ENCODE measurements at places on chromosomes 6 and 20. TPM values are rescaled to one million over a fixed set of nuclear protein-coding genes. Genes with fewer than 3 reads are reported as not detected.
A peak's percentile ranks its signal among the peaks of the same experiment; 100 is the strongest.

- no peak for DNase-seq
- no peaks in the 10 kb centered on the region for H3K36me3 ChIP-seq
- H3K27ac ChIP-seq = no peak overlapping the region
- no peak overlapping the region for H3K4me3 ChIP-seq
- no peaks in the 10 kb centered on the region for H3K4me1 ChIP-seq
- peaks cover 33% of the 10 kb centered on the region for H3K27me3 ChIP-seq
Measured at GRCh38 chr6:26268659-26269402, 96.2 kb upstream of the BTN3A2 start.

DNA sequence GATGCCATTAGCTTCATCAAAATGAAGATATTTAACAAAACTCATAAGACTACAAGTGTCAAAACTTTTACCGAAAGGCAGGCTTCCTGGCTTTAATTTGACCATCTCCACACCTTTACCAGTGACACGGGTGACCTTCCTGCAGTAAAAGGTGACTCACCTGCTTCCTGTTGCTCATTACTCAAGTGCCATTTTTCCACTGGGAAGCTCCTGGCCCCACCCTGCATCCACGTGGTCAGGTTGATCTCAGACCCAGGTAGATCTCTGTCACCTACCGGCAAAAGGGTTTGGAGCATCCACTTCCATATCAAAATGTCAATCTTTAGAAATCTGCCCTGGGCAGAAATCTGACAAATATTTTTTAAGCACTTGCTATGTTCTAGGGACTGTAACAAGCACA lies 31.9 kb upstream of the CDH4 start:
- H3K27me3 ChIP-seq = no peaks in the 10 kb centered on the region
- H3K36me3 ChIP-seq = no peaks in the 10 kb centered on the region
- H3K4me3 ChIP-seq = no peak overlapping the region

The CST11 gene
- total RNA-seq = not detected

DNA sequence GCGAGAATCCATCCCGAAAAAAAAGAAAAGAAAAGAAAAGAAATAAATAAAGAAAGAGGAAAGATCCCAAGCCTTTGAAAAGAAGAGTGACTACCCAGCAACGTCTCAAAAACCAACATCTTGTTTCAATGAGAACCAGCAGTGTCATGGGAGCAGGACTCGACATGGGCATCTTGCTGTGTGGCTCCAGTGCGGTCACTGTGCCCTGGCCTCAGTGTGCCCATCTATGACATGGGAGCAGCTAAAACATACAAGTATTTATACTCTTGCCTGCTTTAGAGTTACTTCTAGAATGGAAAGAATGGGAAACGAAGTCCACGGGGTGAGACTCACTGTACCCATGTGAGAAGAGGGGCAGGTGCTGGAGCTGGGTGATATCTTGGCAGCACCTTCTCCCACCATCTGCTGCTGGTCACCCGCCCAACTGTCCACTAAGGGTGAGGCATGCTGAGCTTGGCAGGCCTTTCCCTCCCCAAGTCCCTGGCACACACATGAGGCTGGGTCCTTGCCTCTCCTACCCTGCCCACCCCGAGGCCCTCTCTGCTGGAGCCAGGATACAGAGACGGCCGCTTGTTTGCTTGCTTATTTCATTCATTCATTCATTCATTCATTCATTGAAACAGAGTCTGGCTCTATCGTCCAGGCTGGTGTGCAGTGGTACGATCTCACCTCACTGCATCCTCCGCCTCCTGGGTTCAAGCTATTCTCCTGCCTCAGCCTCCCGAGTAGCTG lies 77.7 kb downstream of the RIPOR3 start:
- no peak for DNase-seq
- H3K27ac ChIP-seq = no peak overlapping the region
- no peaks in the 10 kb centered on the region for H3K27me3 ChIP-seq
- H3K36me3 ChIP-seq = no peaks in the 10 kb centered on the region

The CCN2 gene
- total RNA-seq = 41.1 TPM

DNA sequence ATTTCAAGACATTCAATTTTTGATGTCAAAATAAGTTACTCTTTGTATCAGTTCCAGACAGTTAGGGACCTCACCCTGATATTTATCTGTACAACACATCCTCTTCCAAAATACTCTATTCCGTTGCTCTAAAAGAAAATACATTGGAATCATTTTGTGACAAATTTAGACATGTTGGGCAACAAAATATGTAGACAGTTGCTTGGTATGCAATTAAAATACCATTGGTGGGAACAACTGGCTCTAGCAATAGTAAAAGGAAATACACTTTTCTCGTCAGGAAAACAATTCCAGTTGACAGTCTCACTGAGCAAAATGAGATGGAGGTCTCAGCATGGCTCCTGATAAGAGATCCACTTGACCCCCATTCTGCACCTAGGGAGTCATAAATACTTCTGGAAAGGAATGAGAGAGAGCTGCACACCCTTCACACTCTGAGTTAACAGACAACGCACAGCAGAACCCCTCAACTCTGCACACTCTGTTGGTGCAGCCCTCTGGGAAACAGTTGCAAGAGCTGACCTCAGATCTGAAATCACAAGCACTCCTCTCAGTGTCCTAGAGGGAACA lies 171.3 kb upstream of the NT5E start:
- DNase-seq = no peak
- no peaks in the 10 kb centered on the region for H3K27me3 ChIP-seq
- no peak overlapping the region for H3K27ac ChIP-seq
- H3K4me3 ChIP-seq = no peak overlapping the region
- H3K36me3 ChIP-seq = no peaks in the 10 kb centered on the region

DNA sequence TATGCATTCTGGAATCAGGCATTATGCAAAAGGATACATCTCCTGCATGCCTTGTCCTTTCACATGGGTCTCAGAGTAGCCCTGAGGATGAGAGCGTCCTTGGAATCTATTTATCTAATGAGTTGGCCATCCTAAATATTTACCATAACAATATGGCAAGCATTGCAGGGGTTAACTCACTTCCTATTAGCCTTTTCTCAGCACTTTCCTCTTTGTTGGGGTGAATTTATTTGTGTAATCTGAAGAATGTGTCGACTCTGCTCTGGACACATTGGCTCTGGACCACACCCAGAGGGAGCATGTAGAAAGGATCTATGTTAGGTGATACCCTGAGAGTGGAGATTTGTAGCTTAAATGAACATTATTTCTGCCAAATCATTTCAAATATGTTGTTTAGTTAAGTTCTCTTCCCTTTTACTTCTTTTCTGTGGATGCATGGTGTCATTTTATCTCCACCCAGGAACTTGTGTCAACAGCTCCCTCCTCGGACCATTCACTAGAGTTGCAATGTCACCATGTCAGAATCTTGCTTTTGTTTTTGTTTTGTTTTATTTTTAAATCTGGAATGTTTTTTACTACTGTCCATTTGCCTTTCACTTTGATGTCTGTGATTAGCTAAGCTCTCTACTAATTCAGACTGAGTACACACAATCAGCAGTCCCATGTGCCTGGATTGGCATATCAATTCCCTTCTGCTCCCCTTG lies 757.0 kb upstream of the MMS22L start:
- no peak overlapping the region for H3K4me3 ChIP-seq
- no peaks in the 10 kb centered on the region for H3K27me3 ChIP-seq
- no peaks in the 10 kb centered on the region for H3K36me3 ChIP-seq
- DNase-seq = no peak

- H3K27ac ChIP-seq = no peak overlapping the region
- H3K36me3 ChIP-seq = no peaks in the 10 kb centered on the region
- no peak overlapping the region for H3K4me3 ChIP-seq
- no peaks in the 10 kb centered on the region for H3K4me1 ChIP-seq
Measured at GRCh38 chr20:12098421-12098820, 180.7 kb downstream of the BTBD3 start.

GRCh38 chr20:53561505-53561904 lies 32.1 kb downstream of the ZNF217 start:
- H3K4me3 ChIP-seq = no peak overlapping the region
- no peak for DNase-seq
- H3K27ac ChIP-seq = no peak overlapping the region
- H3K4me1 ChIP-seq = no peaks in the 10 kb centered on the region
- H3K27me3 ChIP-seq = no peaks in the 10 kb centered on the region
- peaks cover 11% of the 10 kb centered on the region for H3K36me3 ChIP-seq

The SDC4 gene
- total RNA-seq = 87.1 TPM

GRCh38 chr6:5981126-5982026 lies 25.3 kb downstream of the NRN1 start:
- no peak overlapping the region for H3K27ac ChIP-seq
- no peaks in the 10 kb centered on the region for H3K4me1 ChIP-seq
- H3K36me3 ChIP-seq = no peaks in the 10 kb centered on the region

DNA sequence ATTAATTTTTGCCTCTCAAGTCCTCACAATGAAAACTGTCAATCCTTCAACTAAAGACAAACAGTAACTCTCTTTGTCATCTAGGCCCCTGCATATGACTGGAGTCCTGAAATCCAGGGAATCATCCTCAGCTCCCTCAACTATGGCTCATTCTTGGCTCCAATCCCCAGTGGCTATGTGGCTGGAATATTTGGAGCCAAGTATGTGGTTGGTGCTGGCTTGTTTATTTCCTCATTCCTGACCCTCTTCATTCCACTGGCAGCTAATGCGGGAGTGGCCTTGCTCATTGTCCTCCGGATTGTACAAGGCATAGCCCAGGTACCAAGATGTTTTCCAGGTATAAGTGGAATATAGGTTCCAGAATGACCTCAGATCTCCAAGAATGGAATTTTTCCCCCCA lies 15.4 kb downstream of the SLC17A4 start:
- peaks cover 33% of the 10 kb centered on the region for H3K36me3 ChIP-seq
- H3K4me1 ChIP-seq = no peaks in the 10 kb centered on the region
- DNase-seq = no peak
- no peak overlapping the region for H3K4me3 ChIP-seq
- H3K27me3 ChIP-seq = no peaks in the 10 kb centered on the region
- H3K27ac ChIP-seq = no peak overlapping the region

GRCh38 chr6:144659202-144660182 lies 374.4 kb downstream of the UTRN start:
- H3K27ac ChIP-seq = peak overlapping the region; percentile 17
- DNase-seq = no peak
- H3K4me1 ChIP-seq = no peaks in the 10 kb centered on the region
- H3K4me3 ChIP-seq = no peak overlapping the region
- no peaks in the 10 kb centered on the region for H3K27me3 ChIP-seq

The DYNLT2 gene
- 0.43 TPM for total RNA-seq

GRCh38 chr6:119683031-119683430 lies 333.5 kb upstream of the MAN1A1 start:
- no peaks in the 10 kb centered on the region for H3K27me3 ChIP-seq
- no peaks in the 10 kb centered on the region for H3K4me1 ChIP-seq
- H3K36me3 ChIP-seq = no peaks in the 10 kb centered on the region
- no peak overlapping the region for H3K4me3 ChIP-seq

GRCh38 chr6:78511009-78511408 lies 356.3 kb upstream of the IRAK1BP1 start:
- H3K4me1 ChIP-seq = no peaks in the 10 kb centered on the region
- H3K27ac ChIP-seq = no peak overlapping the region
- H3K4me3 ChIP-seq = no peak overlapping the region
- DNase-seq = no peak

- no peaks in the 10 kb centered on the region for H3K4me1 ChIP-seq
- H3K36me3 ChIP-seq = no peaks in the 10 kb centered on the region
- no peaks in the 10 kb centered on the region for H3K27me3 ChIP-seq
- no peak for DNase-seq
Measured at GRCh38 chr6:127869183-127869582, 31.7 kb downstream of the THEMIS start.

The TGM2 gene
- total RNA-seq = 675 TPM

- no peaks in the 10 kb centered on the region for H3K4me1 ChIP-seq
- H3K4me3 ChIP-seq = no peak overlapping the region
- no peaks in the 10 kb centered on the region for H3K36me3 ChIP-seq
- no peaks in the 10 kb centered on the region for H3K27me3 ChIP-seq
- no peak for DNase-seq
- H3K27ac ChIP-seq = no peak overlapping the region
Measured at GRCh38 chr6:111980143-111980542, 73.8 kb upstream of the CCN6 start.

- no peaks in the 10 kb centered on the region for H3K36me3 ChIP-seq
- H3K4me1 ChIP-seq = no peaks in the 10 kb centered on the region
- no peaks in the 10 kb centered on the region for H3K27me3 ChIP-seq
- H3K27ac ChIP-seq = no peak overlapping the region
- no peak overlapping the region for H3K4me3 ChIP-seq
Measured at GRCh38 chr20:53243152-53243551, 271.0 kb downstream of the TSHZ2 start.

GRCh38 chr6:134632024-134632423 lies 314.1 kb upstream of the SGK1 start:
- H3K4me3 ChIP-seq = no peak overlapping the region
- DNase-seq = no peak
- H3K27ac ChIP-seq = no peak overlapping the region
- H3K36me3 ChIP-seq = no peaks in the 10 kb centered on the region
- H3K27me3 ChIP-seq = no peaks in the 10 kb centered on the region
- no peaks in the 10 kb centered on the region for H3K4me1 ChIP-seq

- DNase-seq = no peak
- H3K4me3 ChIP-seq = no peak overlapping the region
- H3K4me1 ChIP-seq = no peaks in the 10 kb centered on the region
- H3K27me3 ChIP-seq = no peaks in the 10 kb centered on the region
- no peak overlapping the region for H3K27ac ChIP-seq
Measured at GRCh38 chr6:158150701-158151100, 17.4 kb downstream of the SERAC1 start.

DNA sequence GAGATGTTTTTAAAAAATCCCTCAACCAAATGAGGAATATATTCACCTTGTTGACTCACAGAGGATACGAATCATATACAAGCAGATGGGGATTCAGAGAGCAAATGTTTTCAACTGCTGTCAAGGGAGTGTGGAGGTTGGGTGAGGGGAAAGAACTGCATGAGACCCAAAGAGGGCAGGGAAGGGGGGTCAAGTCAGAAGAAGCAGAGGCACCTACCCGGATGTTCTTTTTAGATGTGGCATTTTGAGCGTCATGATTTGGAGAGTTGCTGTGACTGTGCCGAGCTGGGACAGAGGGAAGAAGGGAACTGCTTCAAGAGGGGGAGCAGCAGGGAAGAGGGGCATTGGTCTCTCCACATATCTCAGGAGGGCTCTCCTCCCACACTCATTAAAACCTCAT lies 191.3 kb upstream of the PROKR2 start:
- H3K27ac ChIP-seq = no peak overlapping the region
- H3K4me1 ChIP-seq = no peaks in the 10 kb centered on the region
- H3K4me3 ChIP-seq = no peak overlapping the region
- no peak for DNase-seq
- no peaks in the 10 kb centered on the region for H3K36me3 ChIP-seq

- no peak for DNase-seq
- H3K4me1 ChIP-seq = no peaks in the 10 kb centered on the region
- no peaks in the 10 kb centered on the region for H3K27me3 ChIP-seq
- no peak overlapping the region for H3K4me3 ChIP-seq
Measured at GRCh38 chr6:145886228-145886956, 71.8 kb upstream of the FBXO30 start.

The USP49 gene
- 2.0 TPM for total RNA-seq

- no peaks in the 10 kb centered on the region for H3K4me1 ChIP-seq
- peaks cover 9% of the 10 kb centered on the region for H3K36me3 ChIP-seq
- no peaks in the 10 kb centered on the region for H3K27me3 ChIP-seq
- H3K4me3 ChIP-seq = peak overlapping the region; percentile 92
- H3K27ac ChIP-seq = no peak overlapping the region
- DNase-seq = no peak
Measured at GRCh38 chr6:105401247-105402089, 1.4 kb downstream of the PREP start.

- no peak for DNase-seq
- H3K27me3 ChIP-seq = no peaks in the 10 kb centered on the region
- no peaks in the 10 kb centered on the region for H3K36me3 ChIP-seq
Measured at GRCh38 chr6:134619789-134620188, 301.9 kb upstream of the SGK1 start.
